ENCODE measurements at places on chromosomes 7 and 10.

DNA sequence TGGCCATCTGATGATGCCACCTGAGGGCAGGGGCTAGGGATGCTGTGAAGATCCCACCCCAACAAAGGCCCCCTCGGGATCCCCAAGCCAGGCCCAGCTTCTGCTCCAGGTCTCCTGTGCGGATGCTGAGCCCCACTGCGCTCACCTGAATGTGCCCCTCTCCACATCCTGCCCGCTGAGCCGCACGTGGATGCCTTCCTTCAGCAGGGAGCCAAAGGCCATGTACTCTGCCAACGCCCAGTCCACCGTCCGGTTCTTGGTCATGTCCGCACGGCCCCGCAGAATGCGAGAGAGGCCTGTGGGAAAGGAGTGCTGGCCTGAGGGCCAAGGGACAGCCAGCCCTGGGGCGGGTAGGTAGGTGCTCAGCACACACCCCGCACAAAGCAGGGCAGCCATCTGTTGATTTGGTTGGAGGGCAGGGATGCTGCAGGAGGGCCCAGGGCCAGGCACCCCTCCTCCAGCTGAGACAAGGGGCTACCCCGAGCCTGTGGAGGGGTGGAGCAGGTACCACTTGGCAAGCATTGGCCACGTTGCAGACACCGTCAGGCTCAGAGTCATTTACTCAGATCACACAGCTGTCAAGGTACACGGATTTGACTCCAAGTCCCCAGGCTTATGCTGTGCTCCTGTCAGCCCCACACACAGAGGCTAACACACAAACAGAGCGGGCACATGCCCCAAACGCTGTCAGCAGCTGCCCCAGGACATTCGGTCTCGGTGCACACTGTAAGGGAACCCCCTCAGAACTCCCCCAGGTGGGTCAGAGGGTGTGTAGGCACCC, 19.2 kb downstream of the OGDHL start:
- no peak for DNase-seq

GRCh38 chr10:12909182-12909835, 92.2 kb downstream of the CCDC3 start:
- no peak for DNase-seq

DNA sequence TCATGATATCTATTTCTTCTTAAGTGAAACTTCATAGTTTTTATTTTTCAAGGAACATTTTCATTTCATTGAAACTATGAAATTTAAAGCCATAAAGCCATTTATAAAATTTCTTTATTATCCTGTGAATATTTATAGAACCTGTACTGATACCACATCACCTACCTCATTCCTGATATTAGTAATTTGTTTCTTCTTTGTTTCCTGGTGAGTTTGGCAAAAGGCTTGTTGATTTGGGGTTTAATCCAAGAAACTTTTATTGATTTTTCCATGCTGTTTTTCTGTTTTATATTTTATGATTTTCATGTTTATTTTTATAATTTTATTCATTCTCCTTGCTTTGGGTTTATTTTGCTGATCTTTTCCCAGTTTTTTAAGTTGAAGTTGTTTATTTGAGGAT, 669.4 kb downstream of the NXPH1 start:
- DNase-seq = no peak

- DNase-seq = no peak
Observed at GRCh38 chr10:65430979-65431378, 1494.9 kb upstream of the LRRTM3 start.

DNA sequence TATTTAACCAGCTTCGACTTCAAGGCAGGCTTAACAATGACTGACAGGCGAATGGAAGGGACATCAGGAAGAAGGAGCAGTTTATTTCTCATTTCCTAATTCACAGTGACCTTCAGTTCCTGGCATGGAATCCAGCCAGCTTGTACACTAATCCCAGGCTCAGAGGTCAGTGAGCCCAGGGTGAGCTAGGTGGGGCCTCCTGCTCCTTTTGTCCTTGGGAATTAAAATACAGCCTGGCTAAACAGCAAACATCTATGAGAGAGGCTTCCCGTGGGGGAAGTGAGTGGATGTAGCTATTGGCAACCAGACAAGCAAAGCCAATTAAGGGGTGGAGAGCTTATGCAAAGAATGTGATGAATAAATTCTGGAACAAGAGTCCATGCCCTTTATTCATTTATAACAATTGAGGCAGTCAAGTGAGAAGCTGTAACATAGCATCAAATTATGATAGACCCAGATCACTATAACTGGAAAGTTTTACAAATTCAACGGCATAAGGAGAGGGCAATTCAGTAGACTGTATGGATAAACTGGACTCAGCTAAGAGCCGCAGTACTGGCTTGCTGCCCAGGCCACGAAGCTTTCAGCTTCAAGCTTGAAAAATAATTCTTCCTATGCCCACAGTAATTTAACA, 57.1 kb downstream of the STK17A start:
- DNase-seq = no peak

Data from iPS DF 6.9 (cell line).